ENCODE measurements at places on chromosomes 5 and 9.

DNA sequence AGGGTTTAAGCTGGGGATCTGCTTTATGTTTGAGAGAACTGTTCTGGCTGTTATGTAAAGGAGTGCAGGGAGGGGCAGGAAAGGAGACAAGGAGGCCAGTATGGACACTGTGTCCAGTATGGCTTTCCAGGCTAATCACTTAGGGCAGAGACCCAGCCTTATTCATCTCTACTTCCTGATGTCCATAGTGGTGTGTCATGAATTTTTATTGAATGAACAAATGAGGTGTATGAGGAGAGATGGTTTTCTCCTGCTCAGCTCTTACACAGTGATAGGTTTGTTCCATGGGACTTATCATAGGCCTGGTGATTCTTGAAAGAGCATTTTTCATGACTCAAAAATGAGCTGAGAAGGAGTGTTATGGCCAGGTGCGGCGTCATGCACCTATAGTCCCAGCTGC, 20.5 kb upstream of the FGFR4 start:
- DNase-seq = no peak

GRCh38 chr5:37604290-37604689, 225.2 kb downstream of the WDR70 start:
- no peak for DNase-seq

DNA sequence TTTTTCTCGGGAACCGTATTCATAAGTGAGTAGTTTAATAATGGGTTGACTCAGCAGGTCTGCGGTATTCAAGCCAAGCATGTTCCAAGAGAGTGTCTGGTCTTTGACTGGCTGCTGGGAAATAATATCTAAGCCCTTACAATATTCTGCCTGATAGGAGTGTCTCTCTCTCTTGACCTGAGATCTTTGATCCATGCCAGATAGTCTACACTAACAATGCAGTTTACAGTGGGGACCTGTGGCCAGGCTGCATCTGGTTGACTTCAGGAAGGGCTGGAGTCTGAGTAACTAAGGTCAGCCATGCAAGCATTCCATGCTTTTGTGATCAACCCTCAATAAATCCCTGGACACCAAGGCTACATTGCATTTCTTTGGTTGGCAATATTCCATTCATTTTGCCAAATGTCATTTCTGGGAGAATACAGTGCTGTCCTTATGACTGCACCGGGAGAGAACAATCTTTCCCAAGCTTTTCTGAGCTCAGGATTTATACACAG, 195.5 kb downstream of the SEMA5A start:
- DNase-seq = peak; percentile 92

DNA sequence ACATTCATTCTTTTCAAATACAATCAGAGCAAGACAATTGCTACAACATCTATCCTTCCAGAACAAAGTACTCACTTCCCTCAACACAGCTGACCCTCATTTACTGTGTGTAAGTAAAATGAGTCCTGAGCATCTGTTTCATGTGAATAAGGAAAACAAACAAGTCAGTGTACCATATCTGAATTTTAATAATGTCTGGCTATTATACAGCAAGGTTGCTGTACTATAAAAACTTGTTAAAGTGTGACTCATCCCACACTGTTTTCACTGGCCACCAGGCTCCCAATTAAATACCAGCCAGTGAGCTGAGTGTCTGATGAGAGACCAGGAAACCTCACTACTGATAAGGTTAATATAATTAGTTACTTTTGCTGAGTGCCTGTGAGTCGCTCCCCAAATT, 339.8 kb downstream of the AGTPBP1 start:
- DNase-seq = no peak

DNA sequence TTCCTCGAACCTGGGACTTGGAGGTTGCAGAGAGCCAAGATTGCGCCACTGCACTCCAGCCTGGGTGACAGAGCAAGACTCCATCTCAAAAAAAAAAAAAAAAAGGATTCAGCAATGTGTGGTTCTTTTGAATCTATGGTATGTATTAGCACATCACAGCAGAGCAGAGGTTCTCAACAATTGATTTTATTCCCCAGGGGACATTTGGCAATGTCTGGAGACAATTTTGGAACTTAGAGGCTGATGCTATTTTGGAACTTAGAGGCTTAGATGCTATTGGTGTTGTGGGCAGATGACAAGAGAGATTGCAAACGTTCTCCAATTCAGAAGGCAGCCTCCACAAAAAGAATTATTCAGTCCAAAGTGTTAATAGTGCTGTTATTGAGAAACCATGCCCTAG, 115.2 kb downstream of the TMC1 start:
- DNase-seq = no peak

GRCh38 chr5:82388181-82388580, 110.0 kb upstream of the RPS23 start:
- peak; percentile 97 for DNase-seq

GRCh38 chr5:41524174-41524573, 13.8 kb upstream of the PLCXD3 start:
- DNase-seq = no peak

- peak; percentile 22 for DNase-seq
Measured at GRCh38 chr5:97553604-97554452, 370.8 kb upstream of the RIOK2 start.

- no peak for DNase-seq
Measured at GRCh38 chr5:147309621-147310020, 74.8 kb downstream of the STK32A start.
